ENCODE measurements at places on chromosomes 7 and 10. TPM values are rescaled to one million over a fixed set of nuclear protein-coding genes. Genes with fewer than 3 reads are reported as not detected.

DNA sequence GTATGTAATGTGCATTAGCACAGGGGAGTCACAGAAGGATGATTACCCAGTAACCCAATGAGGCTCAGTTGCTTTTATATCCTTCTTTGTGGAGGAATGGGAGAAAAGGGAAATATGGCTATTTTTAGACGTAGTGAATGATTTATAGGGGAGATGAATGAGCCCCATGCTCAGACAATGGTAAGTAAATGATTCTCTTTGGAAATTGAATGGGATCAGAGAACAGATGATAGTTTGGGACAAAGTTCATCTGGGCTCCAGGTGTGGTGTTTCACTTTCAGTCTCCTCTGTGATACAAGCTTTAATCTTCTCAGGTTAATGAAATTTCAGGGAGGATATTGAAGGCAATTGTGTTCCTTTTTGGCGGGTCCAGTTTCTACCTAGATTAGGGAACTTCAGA lies 63.0 kb upstream of the MPP7 start:
- DNase-seq: peak; percentile 54

The DPP6 gene
- total RNA-seq: 0.35 TPM

GRCh38 chr10:18860631-18861240 lies 187.9 kb upstream of the MALRD1 start:
- DNase-seq: no peak

The SLC13A1 gene
- 132 TPM for total RNA-seq

- no peak for DNase-seq
Observed at GRCh38 chr7:115352375-115352774, 430.5 kb downstream of the MDFIC start.

- peak; percentile 53 for DNase-seq
Observed at GRCh38 chr7:100016215-100016901, 962 bp downstream of the ZKSCAN1 start.

GRCh38 chr10:75398692-75399460 lies 2.7 kb downstream of the ZNF503 start:
- no peak for DNase-seq
